ENCODE measurements at places on chromosomes 2 and 18.

DNA sequence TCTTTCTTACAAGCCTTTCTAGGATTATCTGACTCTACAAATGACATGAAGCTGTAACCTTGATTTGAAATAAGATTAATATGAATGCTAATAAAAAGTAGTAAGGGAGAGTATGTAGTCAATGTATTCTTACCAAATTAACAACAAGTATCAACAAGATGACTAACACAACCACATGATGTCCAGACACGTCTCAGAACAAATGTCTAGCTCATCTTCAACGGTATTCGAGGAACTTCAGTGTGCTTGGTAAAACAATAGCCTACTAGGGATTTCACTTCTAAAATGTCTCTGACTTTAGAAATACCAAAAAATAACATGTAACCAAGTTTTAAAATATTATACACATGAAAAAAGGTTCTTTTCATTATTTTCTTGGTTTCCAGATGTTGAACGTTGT, 3.4 kb downstream of the HDLBP start:
- no peak for DNase-seq

DNA sequence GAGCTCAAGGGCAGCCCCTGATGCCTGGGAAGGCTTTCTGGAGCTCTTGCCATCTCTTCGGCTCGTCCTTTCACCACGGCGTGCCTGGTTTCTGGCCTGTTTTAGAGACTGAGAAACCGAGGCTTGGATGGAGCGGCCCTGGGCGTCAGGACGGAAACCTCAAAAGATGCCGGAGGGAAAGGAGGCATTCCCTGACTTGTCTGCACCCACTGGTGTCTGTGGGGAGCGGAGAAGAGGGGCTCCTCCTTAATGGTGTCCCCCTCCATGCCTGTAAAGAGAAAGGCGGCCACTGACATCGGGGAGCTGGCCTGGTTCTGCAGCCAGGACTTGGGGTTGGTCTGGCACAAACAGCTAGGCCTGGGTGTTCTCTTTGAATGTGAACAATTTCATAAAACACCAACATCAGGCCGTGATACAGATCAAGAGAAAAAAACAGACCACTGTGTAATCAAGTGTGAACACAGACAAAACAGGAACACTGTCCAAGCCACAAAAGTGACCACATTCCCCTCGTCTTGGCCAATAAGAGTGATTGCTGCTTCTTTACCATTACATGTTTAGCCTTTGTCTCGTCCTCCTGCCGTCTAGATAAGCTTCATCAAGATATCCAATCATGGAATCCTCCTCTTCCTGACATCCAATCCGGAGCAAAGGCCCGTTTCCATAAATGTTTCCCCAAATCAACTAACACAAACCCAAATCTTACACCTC, 633 bp upstream of the ILKAP start:
- DNase-seq = no peak

DNA sequence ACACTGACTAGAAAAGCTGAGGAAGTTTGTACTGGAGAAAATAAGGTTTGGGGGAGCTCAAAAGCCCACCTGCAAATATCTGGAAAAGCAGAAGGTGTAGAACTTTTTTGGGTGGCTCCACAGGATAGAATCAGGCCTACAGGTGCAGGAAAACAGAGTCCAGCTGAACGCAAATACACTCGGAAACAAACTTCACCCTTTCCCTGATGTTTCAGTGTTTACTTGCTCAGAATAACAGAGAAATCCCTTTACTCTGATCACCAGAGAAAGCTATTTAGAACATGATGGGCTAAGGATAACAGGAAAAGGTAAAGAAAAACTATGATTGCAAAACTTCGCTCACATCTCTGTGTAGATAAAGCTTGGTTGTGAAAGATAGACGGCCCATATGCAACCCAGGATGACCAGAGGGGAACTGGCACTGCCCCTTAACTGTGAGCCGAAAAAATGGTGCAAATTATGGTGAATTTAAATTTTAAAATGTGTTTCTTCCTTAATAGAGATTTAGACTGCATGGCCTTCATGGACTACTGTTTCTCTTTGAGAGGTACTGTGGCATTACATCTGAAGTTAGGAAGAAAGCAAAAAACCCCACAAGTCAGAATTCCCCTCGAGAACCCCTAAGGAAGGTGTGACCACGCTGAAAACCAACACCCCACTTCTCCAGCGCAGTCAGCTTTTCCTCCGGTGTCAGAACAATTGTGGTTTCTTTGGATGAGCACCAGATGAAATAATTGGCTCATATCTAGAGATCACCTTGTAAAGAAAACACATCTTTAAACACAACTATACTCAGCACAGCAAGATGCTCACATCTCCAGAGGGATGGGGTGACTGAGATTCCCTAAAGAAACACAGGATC, 84.5 kb upstream of the TMEM247 start:
- no peak for DNase-seq

- DNase-seq = no peak
These were observed 251.2 kb upstream of the RBBP8 start for GRCh38 chr18:22681908-22682307.

DNA sequence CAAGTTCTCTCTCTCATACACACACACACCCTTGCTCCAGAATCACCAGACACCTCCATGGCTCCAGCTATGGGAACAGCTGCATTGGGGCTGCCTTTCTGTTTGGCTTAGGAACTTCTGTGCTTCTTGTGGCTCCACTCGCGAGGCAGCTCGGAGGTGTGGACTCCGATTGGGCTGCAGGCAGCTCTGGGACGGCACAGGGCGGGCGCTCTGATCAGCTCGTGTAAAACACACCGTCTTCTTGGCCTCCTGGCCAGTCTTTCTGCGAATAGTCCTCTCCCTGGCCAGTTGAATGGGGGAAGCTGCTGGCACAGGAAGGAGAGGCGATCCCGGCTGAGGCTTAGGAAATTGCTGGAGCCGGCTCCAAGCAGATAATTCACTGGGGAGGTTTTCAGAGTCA, 22.4 kb downstream of the FOSL2 start:
- DNase-seq = no peak

DNA sequence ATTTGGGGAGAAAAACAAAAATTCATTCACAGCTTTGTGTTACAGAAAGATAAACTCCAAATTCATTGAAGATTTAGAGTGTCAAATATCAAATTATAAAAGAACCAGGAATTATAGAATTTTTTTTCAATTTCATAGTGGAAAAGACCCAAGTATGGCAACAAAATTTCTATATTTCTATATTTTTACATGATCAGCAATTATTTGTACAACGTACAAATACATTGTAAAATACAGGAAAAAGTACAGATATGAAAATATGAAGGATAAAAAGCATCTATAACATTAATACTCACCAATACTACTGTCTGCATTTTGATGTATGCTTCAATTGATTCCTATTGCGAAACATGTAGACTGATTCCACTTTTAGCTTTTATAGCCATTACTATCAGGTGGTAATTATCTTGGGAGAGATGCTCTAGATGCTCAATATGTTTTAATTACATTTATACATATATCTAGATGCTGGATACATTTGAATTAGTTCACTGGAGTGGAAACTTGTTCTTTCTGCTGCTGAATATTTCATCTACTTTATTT, 4.0 kb downstream of the SH3YL1 start:
- no peak for DNase-seq

DNA sequence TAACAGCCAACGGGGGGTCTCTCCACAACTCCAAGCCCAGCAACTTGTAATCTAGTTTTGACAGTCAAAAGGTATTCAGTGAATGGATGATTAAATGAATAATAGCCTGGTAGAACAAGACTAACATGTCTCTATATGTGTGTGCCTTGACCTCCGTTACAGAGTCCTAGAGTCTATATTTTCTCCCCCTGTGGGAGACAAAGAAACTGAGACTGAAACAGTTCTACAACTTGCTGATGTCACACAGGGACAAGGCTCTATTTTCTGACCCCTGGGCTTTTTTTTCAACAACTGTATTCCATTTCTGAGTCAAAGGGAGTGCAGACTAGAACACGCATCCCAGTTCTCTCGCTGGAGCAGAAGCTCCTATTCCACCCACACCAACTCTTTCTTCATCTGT, 223.6 kb upstream of the AGAP1 start:
- no peak for DNase-seq

- DNase-seq = no peak
These were observed 260.8 kb upstream of the HDAC4 start for GRCh38 chr2:239661334-239662312.

- no peak for DNase-seq
These were observed 488.5 kb downstream of the EIPR1 start for GRCh38 chr2:2889141-2889540.

DNA sequence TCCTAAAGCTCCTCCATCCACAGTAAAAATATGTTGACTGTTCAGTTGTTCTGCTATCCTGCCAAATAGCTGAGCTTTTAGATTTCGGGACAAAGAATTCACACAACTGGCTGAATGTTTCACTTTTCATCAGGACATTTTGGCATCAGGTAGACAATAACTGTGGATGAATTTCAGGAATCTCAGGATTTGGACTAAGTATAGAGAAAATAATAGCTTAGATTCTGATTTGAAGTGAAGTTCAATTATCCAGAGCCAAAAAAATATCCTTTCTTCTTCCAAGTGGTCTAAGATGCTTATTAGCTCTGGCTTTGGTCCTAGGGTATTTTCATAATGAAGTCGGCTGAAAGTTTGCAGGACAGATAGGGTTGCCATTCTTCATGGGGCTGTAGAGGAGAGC, 16.1 kb downstream of the KCNE4 start:
- no peak for DNase-seq

- no peak for DNase-seq
These were observed 346.3 kb downstream of the LRATD1 start for GRCh38 chr2:14978845-14979244.
